ENCODE measurements at places on chromosomes 11 and 22.

GRCh38 chr11:11710556-11710955, 88.8 kb upstream of the GALNT18 start:
- DNase-seq, result no peak

DNA sequence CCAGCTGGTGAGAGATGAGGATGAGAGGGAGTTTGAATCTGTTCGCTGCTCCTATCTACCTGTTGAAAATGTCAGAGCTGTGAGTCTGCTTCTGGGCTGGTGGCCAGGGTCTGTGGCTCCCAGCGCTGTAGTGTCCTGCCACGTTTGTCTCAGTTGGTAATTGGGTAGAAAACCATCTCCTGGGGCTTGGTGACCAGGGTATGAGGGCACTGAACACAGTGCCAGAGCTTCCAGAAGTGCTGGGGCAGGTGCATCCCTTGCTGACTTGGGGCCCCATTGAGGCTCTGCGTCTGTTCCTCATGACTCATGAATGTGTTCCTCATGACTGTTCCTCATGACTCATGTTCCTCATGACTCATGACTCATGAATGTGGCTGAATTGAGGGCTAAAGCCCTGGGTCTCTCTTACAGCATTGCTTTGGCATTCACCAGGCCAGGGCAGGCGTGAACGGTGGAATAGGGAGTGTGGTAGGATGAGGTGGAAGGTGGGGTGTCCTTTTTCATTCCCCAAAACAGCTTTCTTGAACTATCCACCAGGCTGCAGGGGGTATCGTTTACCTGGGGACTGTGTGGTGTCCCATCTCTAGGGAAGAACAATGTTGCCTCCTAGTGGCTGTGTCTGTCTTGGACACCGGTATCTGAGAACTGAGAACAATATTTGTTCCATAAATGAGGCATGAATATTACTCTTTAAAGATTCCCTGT, 139.5 kb downstream of the COMMD9 start:
- no peak for DNase-seq

DNA sequence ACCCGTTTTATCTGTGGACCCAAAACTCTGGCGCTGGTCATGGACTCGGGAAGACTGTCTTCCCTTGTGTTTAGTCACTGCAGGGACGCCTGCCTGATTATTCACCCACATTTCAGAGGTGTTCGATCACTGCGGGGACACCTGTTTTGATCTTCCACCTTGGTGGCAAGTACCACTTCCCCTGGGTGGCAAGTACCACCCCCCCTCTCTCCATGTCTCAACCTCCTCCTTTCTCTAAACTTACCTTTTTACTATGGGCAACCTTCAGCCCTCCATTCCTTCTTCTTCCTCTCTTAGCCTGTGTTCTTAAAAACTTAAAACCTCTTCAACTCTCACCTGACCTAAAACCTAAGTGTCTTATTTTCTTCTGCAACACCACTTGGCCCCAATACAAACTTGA, 1.9 kb upstream of the NDUFC2 start:
- no peak for DNase-seq

DNA sequence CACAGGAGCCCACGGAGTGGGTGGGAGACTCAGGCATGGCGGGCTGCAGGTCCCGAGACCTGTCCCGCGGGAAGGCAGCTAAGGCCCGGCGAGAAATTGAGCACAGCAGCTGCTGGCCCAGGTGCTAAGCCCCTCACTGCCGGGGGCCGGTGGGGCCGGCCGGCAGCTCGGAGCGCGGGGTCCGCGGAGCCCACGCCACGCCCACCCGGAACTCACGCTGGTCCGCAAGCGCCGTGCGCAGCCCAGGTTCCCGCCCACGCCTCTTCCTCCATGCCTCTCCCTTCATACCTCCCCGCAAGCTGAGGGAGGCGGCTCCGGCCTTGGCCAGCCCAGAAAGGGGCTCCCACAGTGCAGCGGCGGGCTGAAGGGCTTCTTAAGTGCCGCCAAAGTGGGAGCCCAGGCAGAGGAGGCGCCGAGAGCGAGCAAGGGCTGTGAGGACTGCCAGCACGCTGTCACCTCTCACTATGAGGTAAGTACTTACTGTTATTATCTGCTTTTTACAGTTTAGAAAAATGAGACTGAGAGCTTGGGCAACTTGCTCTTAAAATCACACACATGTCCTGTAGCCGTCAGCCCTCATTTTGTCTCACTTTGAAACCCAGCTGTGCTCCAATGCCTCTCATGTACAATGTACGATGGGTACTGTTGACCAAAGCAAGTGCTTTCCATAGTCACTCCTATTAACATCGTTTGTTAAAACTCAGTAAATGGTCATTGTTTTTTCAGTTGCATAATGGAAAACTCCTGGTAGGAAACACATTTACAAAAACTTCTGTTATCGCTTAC, 12.2 kb upstream of the OR10D3 start:
- no peak for DNase-seq

DNA sequence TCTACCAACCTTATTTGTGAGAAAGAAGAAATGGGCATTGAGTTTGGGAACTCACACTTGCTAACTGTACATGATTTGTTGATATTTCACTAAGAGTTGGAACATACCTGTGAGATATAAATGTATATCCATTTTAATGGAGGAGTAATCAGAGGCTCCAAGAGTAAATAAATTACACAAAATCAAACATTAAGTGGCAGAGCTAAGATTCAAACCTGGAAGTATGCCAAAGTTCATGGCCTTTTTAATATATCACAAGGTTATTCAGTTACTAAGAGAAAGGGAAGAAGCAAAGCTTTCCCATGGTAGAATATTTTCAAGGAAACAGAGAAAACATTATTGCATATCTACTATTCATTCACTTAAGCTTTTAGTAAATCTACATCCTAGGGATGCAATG, 1641.1 kb downstream of the FAM181B start:
- DNase-seq, result no peak
